ENCODE measurements at places on chromosomes 3 and 15.

GRCh38 chr15:92666780-92667179, 11.2 kb upstream of the FAM174B start:
- no peak for DNase-seq

GRCh38 chr15:91484141-91484540, 369.4 kb upstream of the SLCO3A1 start:
- DNase-seq: no peak

- peak; percentile 83 for DNase-seq
Observed at GRCh38 chr15:57861815-57862586, 155.5 kb downstream of the POLR2M start.

- DNase-seq: no peak
Observed at GRCh38 chr3:66402596-66403290, 98.1 kb downstream of the LRIG1 start.

GRCh38 chr15:31228980-31229826, 97.4 kb upstream of the KLF13 start:
- no peak for DNase-seq

DNA sequence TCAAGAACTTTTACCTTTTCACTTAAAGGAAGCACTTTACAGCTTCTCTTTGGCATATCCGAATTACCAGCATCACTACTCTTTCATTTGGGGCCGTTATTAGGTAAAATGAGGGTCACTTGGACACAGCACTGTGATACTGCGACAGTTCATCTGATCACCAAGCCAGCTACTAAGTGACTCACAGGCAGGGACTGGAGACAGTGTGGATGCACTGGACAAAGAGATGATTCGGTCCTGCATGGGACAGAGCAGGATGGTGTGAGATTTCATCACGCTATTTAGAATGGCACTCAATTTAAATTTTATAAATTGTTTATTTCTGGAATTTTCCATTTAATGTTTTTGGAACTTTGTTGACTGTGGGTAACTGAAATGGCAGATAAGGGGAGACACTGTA, 166.9 kb upstream of the IL12A start:
- peak; percentile 28 for DNase-seq

DNA sequence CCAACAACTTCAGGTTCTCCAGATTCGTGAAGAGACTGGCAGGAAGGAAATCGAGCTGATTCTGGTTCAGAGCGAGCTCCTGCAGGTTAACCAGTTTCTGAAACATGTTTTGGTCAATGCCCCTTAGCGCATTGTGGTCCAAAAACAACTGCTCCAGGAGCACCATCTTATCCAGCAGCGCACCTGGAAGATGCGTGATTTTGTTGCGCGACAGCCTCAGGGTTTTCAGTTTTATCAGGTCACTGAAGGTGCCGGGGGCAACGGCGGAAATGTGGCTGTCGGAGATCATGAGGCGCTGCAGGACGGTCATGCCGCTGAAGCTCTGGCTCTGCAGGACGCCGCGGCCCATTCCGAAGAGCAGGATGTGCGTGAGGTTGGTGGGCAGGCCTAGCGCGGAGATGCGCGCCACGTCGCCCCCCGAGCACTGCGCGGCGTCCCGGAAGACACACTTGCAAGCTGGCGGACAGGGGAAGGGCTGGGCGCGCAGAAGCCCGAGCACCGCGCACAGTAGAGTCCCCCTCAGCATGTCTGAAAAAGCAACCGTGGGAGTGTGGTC, 1.2 kb downstream of the GP5 start:
- no peak for DNase-seq

- no peak for DNase-seq
Observed at GRCh38 chr3:169509780-169510692, 153.5 kb downstream of the MECOM start.

DNA sequence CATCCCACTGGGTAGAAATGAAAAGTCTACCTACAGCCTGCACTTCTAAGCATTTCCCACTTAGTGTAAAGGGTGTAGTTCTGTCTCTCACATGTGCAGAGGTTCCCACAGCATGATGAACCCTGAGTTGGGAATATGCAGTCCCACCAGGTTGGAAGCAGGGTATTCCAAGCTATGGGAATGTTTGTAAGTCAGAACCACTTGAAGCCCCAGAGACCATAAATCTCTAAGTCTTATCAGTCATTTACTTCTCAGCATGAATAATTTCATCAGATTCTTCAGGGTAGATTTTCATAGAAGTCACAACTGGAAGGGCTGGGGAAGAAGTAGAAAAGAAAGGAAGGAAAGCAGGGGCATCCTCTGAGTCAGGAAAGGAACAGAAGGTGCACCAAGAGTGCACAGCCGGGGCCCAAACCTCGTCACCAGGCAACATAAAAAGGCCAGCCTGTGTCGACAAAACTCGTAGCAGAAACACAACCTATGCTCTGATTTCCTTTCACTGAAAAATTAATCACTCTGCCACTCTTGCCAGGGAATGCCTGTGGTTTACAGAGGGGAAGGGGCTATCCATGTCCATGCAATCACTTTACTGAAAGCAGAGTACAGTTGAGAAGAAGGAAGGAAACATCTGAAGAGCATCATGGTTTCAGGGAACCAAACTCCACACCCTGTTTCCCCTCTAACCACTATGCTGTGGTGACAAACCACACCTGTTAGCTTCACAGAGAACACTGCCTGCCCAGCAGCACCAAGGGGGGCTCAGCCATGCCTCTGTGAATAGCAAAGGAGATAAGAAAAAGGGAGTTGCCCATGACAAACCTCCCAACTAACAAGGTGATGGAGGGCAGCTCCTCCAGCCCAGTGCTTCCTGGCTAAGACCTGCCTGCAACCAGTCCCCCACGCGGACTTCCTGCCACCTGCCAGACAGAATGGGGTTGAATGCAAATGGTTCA, 40.5 kb downstream of the SH3BP5 start:
- DNase-seq: no peak

DNA sequence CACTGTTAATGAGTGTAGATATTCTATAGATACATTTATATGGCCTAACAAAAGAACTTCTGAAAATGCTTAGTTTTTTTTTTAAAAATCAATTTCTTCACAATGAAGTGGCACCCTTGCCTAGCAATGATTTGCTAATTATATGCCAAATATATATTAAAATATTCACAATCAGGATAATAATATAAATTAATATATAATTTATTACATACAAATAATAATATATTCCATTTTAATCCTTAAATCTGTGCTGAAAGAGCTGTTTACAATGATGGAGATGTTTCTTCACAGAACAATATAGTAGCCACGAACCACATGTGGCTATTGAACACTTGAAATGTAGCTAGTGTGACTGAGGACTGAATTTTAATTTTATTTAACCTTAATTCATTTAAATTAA, 648.4 kb upstream of the GBE1 start:
- DNase-seq: no peak

GRCh38 chr15:65246939-65247338, 35.7 kb upstream of the CILP start:
- DNase-seq: no peak

GRCh38 chr3:63076357-63076756, 201.1 kb upstream of the CADPS start:
- DNase-seq: no peak

DNA sequence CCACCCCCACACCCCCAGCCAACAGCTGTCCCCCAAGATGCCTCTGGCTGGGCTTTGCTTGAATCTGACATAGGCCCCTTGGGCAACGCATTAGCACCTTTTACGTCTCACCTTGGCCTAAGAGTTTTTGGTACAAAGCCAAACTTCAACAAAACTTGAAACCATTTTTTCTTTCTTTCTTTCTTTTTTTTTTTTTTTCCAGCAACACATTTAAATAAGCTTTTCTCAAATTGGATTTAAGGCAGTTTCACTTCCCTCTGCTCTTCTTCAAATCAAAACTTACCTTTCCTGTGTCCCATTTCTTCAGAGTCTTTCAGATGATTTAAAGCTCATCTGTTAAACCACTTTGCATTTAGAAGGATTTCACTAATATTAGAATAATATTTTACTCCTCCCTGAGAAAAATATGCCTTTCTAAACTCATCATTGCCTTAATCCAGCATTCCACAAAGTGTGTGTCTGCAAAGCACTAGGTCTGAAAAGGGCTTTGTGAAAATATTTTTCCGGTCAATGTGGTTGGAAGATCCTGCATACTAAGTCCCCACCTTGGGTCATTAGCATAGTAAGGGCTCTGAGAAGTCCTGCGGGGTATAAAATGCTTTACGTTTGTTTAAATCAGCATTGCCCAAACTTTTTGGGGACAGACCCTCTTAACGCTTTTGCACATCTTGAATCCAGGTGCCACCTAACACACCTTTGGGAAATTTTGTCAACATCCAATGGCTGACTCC, 217.0 kb downstream of the TLE3 start:
- no peak for DNase-seq

- peak; percentile 10 for DNase-seq
Observed at GRCh38 chr3:19945969-19946831, 697 bp upstream of the RAB5A start.

DNA sequence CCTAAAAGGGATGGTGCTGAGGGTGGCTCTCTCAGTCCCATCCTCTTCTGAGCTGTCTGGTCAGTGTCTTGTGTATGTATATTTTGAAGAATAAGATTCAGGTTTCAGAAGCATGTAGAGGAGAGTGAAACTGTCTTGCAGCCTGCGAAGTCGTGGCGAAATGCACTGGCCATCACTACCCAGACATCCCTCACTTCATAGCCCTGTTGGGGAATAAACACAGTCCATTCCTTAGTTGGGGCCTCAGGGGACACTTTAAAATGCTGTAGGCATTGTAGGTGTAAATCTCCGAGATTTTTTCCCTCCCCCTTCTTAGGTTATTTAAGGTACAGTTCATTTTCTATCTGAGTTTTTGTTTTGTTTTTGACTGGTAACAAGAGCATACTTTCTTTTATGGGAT, 93.8 kb downstream of the DNASE1L3 start:
- DNase-seq: no peak

GRCh38 chr3:119555309-119555735, 4.1 kb downstream of the CD80 start:
- no peak for DNase-seq

GRCh38 chr3:112364291-112364690, 31.3 kb downstream of the CD200 start:
- DNase-seq: no peak

DNA sequence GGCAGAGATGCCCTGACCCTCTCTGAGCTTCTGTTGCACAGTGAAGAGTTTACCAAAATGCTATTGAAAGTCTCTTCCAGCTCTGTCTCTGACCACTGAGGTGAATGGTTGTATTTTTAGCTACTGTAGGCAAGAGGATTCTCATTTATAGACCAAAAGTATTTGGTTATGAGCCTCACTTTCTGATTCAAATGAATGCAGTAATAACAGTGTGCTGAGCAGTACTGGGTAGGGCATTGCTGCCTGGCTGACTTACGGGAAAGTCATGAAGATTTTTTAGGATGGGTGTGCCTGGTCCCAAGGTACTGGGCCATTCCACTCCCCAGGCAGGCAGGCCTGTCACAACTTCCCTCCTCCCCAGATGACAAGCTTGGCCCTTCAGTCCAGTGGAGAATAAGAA, 15.5 kb downstream of the PLA1A start:
- no peak for DNase-seq

- no peak for DNase-seq
Observed at GRCh38 chr3:123258359-123258758, 56.6 kb downstream of the SEC22A start.
